Lower leg skin (tissue), 4 donors: ENCODE measurements at places on chromosomes 1 and 21.

- no peak for DNase-seq
Measured at GRCh38 chr1:190170321-190170720, 307.3 kb downstream of the BRINP3 start.

- no peak for DNase-seq
Measured at GRCh38 chr1:101178688-101179491, 57.9 kb upstream of the S1PR1 start.

GRCh38 chr1:1400576-1401456 is 1.7 kb upstream of the CCNL2 start:
- no peak for DNase-seq

- DNase-seq, result no peak
Measured at GRCh38 chr1:228210076-228210651, 2.3 kb downstream of the OBSCN start.

GRCh38 chr21:14707511-14708020 is 161.5 kb upstream of the SAMSN1 start:
- DNase-seq, result no peak

GRCh38 chr1:228378873-228379460 is 27.7 kb downstream of the TRIM11 start:
- DNase-seq, result no peak

DNA sequence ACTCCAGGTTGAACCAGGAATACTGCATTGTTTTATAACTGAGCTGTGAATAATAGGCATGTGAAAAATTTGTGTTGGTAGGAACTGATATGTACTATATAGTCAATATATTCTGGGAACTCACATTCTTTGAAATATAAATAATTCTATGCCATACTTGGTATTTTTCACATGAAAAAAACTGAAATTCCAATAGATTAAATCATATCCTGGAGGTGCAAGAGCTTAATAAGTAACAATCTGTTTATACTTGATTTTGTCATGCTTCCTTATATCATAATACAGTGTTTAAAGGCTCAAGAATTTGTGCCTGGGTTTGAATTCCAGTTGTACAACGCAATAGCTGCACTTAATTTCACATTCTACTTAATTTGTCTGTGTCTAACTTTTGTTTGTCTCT is 387.0 kb downstream of the USP25 start:
- DNase-seq, result no peak

DNA sequence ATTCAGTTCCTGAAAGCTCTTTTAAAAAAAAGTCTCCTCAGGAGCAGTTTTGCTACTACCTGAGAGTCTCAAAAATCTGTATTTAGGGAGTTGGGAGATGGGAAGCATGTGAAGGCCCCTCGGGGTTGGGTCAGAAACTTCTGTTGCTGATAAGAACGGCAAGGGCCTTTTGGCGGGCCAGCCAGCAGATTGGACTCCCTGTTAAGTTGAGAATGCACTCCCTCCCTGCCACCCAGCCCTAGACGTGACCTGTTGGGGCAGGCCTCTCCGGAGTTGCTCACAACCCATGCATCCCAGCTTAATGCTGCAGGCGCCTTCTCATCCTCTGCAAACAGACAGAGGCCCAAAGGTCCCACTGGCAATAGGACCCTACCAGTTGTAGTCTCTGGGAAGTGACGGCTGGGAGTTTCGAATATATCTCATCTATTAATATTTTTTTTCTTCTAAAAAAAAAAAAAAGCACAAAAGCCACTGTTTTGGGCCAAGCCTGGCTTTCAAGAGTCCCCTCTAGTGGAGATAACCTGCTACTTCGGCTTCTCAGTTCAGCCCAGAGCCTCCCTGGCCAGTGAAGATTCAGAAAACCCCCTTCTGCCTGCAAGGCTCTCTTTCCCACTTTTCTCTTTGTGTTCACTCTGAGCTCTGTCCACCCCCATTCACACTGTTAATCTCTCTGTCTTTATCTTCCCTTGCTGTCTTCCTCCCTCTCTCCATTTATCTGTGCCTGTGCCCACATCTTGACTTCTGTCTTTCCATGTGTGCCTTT is 5.3 kb downstream of the PLXNA2 start:
- DNase-seq, result no peak

DNA sequence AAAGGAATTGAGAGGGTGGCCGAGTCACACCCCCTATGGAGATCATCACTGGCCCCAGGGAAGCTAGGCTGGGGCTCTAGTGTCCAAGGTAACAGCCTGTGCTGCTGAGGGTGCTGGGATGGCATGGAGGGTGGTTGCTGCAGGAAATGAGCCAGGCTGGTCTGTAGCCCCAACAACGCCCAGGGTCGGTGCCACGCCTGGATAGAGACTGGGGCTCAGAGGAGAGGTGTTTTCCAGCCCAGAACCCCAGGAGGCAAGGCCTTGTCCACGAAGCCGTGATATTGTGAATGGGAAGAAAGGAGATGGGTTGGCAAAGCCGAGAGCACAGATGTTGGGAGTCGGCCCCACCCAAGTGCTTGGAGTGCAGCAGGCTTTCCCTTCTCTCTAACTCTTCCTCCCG is 68.9 kb upstream of the ACTRT2 start:
- no peak for DNase-seq

DNA sequence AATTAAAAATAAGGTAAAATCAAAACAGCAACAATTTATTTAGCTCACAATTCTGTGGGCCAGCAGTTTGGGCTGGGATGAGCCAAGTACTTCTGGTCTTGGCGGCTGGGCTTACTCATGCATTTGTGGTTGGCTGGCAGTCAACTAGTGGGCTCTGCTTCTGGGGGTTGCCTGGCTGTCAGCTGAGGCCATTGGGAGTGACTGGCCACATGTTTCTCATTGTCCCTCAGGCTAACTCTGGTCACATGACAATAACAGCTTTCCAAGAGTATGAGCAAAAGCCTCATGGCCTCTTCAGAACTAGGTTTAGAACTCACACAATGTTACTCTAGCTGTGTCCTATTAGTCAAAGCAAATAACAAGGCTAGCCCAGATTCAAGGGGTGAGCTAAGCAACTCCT is 15.6 kb upstream of the CHIA start:
- DNase-seq, result peak; percentile 82

DNA sequence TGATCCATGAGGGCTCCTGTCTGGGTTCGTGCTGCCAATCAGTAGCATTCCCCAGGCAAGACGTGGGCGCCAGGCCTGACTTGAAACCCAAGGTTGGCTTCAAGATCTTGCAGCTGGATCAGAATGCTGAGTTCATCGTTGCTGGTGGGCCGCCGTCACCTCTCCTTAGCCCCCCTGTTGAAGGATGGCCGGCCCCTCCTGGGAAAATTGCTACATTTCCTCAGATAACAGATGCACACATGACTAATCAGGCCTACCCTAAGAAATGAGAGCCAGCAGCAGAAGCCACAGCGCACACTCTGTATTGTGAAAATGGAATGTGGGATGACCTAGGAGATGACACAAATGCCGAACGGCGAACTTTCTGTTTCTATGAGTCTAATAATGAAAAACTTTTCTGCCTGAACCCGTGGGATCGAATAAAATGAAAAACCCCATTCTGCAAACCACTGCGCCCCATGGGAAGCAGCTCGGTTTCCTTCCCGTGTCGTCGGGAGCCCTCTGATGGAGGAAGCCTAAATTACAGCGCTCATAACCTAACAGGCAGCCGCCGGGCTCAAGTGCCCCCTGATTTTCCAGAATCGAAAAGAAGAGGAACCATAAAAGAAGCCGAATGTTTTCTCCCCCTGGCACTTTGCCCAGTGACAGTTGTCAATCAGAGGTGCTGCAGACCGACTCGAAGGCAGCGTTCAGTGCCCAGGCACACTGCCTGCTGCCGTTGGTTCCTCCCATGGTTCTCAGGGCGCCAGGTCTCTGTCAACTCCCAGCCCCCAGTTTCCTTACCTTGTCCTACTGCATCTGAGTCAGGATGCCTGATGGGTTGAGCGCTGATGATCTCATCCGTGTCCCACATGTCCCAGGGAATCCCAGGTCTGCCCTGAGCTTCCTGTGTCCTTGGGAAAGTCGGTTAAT is 38.2 kb upstream of the H6PD start:
- DNase-seq, result peak; percentile 62

DNA sequence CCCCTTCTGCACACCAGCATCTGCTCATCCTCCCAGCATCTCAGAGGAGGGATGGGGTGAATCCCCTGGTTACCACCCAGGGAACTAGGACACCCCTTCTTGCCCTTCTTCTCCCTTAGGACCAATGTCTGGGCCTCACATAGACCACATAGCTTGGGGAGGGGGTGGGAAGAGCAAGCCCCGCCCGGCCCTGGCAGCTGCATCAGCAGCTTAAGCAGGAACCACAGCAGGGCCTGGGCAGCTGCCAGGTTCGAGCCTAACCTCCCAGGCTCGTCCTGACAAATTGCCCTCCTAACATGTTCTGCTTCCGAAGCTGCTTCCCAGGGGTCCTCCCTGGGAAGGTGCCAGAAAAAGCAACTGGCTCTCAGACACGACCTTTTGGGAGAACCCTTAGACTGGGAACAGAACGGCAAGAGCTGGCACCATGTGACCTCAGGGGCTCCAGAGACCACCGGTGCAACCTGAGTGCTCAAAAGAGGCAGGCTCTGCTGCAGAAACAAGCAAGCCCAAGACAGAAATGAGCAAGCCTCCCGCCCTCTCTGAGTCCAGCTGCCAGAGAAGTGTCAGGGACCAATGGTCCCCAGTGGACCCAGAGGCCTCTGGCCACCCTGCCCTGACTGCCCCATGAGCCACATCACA is 18.4 kb upstream of the CLSTN1 start:
- DNase-seq, result no peak

- no peak for DNase-seq
Measured at GRCh38 chr1:22365331-22366295, 86.0 kb upstream of the ZBTB40 start.

DNA sequence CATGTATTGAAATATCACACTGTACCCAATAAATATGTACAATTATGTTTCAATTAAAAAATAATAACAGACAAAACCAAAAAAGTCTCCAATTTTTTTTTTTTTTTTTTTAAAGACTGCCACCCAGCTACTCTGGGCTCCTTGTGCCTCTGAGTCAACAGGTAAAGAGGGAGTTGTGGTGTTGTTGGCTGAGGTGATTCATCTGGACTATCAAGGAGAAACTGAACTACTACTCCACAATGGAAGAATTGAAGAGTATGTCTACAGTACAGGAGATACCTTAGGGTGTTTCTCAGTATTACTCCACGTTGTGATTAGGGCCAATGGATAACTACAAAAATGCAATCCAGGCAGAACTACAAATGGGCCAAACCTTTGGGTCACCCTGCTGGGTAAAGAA is 67.9 kb downstream of the SCMH1 start:
- DNase-seq, result no peak

GRCh38 chr1:153506831-153507413 is 28.9 kb downstream of the S100A6 start:
- DNase-seq, result peak; percentile 95
